SK-N-SH treated with all-trans-retinoic acid at 6 μM for 48 hours (cell line): ENCODE measurements at places on chromosomes 4 and X.

DNA sequence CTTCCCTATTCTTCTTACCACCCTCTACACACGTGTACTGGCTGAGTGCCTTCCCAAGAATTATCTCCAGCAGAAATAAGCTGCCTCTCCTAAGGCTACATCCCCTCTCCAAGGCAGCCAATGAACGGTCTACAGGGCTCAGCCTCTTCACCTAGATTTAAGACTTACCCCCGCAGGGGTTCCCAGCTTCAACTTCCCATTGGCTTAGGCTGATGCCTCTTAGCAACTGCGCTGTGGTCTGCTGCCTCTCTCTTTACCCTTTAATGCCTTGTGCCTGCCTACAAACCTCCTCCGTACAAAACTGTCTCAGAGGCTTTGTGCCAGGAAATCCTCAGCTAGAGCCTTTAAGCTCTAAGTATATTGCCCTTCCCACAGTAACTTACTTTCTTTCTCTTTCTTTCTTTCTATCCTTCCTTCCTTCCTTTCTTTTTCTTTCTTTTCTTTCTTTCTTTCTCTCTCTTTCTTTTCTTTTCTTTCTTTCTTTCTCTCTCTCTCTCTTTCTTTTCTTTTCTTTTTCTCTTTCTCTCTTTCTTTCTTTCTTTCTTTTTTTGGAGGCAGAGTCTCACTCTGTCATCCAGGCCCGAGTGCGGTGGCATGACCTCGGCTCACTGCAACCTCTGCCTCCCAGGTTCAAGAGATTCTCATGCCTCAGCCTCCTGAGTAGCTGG is 15.1 kb upstream of the PIGA start:
- ATAC-seq: peak; percentile 11; the same call in 2 of the 3 replicates

GRCh38 chr4:121784401-121784800 is 16.7 kb upstream of the EXOSC9 start:
- ATAC-seq: peak; percentile 3; the same call in 1 of the 3 replicates

DNA sequence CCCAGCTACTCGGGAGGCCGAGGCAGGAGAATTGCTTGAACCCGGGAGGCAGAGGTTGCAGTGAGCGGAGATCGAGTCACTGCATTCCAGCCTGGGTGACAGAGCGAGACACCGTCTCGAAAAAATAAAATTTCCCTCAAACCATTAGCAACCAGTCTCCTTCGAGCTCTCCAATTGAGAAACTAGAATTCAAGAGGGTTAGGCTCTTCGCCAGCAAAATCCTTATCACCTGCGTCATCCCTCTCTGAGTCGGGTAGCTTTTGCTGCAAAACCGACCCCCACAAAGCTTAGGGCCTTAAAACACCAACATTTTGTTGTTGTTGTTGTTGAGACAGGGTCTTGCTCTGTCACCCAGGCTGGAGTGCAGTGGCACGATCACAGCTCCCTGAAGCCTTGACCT is 75.1 kb upstream of the DDX3X start:
- no peak for ATAC-seq

DNA sequence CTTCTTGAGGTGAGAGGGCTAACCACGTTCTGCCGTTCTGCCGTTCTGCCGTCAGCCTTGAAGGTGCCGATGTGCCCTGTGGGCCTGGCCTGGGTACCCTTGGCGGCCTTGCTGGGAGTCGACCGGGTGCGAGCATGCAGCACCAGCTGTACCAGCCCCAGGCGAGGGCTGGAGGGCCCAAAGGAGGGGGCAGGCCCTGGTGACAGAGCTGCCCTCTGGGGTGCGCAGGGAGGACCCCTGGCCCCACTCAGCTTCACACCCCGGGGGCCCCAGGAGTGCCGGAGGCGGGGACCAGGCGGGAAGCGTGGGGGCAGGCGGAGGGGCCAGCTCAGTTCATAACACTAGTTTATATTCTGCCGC is 22.1 kb downstream of the UVSSA start:
- no peak for ATAC-seq

- no peak for ATAC-seq
Measured at GRCh38 chr4:181702864-181703495, 540.2 kb upstream of the TENM3 start.

DNA sequence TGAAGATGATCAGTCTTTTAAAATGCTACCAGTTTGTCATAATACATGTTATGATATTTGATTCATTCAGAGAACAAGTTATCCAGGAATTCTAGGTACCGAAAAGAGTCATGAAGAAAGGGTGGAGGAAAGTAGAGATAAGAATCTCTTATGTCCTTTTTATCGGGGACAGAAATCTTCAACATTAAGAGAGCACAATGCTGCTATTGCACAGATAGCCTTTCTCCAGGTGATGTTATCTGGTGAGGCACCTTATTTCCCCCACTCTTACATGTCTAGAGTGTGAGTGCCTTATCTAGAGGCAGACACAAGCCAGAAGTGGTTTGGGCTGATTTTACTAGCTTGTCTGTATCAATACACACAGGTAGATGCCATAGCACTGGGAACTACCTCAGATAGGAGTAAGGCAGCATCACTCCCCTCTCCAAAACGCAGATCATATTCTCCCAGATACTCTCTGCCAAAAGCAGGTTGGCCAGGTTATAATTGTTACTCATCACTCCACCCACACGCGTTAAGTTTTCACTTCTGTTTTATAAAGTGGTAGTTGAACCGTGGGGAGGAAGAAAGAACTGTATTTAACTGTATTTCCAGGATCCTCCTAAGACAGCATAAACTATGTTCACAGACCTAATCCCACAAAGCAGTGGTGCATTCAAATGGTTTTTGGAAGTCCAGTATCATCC is 38.4 kb downstream of the AREG start:
- no peak for ATAC-seq

- ATAC-seq: no peak; the same call in 2 of the 3 replicates
Measured at GRCh38 chr4:165222651-165222994, 15.3 kb downstream of the KLHL2 start.

GRCh38 chrX:154795016-154795415 is 10.3 kb downstream of the MPP1 start:
- ATAC-seq: no peak

DNA sequence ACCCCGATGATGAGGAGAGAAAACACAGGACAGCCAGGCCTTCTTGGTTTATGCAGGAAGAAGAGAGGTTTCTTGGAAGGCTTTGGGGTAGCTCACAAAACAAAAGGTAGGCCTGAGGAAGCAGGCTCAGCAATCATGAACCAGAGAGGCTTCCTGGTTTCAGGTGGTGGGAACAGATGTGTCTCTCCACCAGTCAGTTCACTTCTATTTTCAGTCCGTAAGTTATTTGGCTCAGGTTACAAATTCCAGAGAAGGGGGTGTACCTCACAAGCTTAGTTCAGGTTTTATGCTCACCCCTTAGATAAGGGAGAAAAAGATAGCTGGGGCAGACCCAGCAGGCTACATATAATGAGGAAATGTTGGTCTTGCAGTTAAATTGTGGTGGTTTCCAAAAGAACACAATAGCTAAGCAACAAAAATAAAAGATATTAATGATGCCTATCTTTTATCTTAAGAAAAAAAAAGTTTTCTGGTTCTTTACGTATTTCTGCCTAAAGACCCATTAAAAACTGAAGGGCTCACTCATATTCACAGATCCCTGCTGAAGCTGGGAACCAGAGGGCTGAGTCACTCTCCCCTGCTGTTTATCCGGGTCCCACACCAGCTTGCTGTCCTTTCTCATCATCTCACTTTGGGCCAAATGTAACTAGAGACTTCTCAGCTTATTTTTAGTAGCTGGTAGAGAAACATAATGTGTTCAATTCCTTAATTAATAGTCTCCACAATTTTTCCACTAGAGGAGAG is 177.0 kb downstream of the CAMK2D start:
- ATAC-seq: peak; percentile 96

- ATAC-seq: no peak
Measured at GRCh38 chr4:38117591-38117990, 157.4 kb downstream of the PTTG2 start.

DNA sequence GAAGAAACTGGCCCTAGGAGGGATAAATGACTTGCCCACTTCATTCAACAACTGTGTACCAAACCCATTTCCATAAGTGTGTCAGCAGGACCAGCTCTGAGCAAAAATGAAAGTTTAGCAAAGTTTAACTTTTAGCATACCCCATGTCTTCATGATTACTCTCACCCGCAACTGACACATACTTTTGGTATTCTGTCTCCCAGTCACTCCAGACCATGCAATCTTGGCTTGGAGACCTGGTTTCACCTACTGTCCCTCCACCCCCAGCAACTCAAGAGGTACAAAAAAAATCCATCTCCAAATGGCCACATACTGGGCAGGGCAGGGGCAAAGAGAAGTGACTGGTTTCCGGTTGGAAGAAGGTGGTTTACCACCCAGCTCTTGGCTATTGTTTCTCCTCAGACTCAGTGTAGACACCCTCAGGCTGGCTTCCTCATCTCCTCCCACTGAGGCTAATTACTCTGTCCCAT is 79.8 kb downstream of the RLIM start:
- ATAC-seq: no peak

DNA sequence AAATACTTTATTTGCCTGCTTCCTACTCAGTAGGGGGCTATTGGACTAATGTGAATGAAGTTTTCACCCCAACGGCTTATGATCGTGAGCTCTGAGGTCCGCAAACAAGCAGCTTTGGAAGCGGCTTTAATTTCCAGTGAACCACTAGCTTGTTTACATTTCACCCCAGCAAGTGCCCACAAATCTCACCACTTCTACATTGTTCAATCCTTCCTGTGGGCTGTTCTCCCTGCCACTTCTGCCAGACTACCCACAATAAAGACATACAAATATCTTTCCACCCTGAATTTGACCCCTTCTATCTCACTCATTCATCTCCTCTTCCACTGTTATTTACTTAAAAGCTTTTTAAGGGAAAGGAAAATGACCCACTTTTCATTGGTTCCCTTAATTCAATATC is 98.0 kb downstream of the CDS1 start:
- ATAC-seq: no peak

DNA sequence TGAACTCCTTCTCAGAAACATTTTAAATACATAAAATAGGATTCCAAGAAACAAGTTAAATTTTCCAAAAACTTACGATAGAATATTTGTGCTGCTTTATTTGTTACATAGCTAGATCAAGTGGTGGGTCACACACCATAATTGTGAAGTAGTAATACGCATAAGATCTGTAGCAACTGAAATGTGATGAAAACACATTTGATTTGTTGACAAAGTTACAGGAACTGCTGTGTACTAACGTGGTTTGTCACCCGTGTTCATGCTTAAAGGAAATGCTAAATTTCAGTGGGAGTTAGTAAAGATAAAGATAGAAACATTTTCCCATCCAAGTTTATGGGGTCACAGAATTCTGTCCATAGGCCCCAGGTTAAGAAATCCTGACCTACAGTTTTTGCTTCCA is 34.1 kb upstream of the PHEX start:
- ATAC-seq: no peak

- no peak for ATAC-seq
Measured at GRCh38 chr4:41927796-41928499, 7.3 kb upstream of the TMEM33 start.

DNA sequence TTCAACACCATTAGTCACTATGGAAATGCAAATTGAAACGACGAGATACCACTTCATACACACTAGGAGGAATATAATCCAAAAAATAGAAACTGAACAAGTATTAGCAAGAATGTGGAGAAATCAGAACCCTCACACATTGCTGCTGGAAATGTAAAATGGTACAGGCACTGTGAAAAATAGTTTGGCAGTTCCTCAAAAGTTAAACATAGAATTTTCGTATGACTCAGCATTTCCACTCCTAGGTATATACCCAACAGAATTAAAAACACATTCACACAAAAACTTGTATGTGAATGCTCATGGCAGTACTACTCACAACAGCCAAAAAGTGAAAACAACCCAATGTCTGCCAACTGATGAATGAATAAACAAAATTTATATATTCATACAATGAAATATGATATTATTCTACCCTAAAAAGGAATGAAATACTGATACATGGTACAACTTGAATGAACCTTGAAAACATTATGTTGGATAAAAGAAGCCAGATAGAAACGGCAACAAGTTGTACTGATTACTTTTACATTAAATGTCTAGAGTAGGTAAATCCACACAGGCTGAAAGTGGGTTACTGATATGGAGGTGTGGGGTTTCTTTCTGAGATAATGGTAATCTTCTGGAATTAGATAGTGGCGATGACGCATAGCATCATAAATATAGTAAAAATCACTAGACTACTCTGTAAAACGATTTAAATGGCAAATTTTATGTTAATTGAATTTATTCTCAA is 22.3 kb downstream of the TEC start:
- peak; percentile 69 for ATAC-seq

- peak; percentile 51 for ATAC-seq
Measured at GRCh38 chrX:45903781-45904201, 641.4 kb downstream of the ZNF674 start.

- no peak for ATAC-seq
Measured at GRCh38 chr4:124183926-124184325, 528.6 kb downstream of the ANKRD50 start.

DNA sequence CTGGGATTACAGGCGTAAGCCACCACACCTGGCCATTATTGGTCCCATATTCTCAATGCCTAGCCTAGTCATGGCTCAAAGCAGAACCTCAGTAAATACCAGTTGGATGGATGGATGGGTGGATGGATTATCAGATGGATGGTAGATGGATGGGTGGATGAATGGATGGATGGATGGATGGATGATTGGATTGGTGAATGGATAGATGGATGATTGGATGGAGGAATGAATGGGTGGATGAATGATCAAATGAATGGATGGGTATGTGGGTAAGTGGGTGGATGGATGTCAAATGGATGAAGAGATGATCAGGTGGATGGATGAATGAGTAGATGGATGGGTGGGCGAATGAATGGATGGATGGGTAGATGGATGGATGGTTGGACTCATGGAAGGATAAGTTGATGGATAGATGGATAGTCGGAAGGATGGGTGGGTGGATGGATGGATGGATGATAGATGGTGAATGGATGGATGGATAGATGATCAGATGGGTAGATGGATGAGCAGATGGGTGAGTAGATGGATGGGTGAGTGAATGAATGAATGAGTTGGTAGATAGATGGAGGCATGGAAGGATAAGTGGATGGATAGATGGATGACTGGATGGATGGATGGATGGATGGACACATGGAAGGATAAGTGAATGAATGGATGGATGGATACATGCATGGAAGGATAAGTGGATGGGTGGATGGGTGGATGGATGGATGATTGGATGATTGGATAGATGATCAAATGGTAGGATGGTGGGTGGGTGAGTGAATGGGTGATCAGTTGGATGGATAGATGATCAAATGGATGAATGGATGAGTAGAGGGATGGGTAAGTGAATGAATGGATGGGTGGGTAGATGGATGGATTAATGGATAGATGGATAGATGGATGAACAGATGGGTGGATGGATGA is 22.0 kb upstream of the RNF4 start:
- no peak for ATAC-seq

DNA sequence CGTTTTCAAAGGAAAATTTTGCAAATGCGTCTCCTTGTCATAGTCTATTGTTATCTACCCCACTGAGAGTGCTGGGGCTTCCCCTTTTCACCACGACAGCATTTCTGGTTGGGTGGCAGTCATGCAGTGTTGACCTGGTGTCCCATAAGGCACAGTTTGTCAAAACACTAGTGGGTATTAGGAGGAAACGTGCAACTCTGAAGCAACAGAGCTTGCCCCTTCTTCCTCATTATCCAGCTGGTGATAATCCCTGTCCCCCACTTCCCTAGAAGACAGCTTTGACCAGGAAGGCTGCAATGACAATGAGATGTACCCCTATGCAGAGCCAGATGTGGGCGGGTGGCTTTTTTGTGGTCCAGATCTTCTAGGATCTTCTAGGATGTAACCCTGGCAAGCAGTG is 1.8 kb downstream of the TBC1D1 start:
- no peak for ATAC-seq

- no peak for ATAC-seq
Measured at GRCh38 chr4:122845066-122845465, 18.4 kb downstream of the FGF2 start.
